ENCODE measurements at places on chromosomes 7 and 10.

- peak; percentile 85 for DNase-seq
Measured at GRCh38 chr10:113133497-113134115, 183.6 kb downstream of the TCF7L2 start.

GRCh38 chr10:70552586-70552985, 50.0 kb downstream of the PRF1 start:
- no peak for DNase-seq

DNA sequence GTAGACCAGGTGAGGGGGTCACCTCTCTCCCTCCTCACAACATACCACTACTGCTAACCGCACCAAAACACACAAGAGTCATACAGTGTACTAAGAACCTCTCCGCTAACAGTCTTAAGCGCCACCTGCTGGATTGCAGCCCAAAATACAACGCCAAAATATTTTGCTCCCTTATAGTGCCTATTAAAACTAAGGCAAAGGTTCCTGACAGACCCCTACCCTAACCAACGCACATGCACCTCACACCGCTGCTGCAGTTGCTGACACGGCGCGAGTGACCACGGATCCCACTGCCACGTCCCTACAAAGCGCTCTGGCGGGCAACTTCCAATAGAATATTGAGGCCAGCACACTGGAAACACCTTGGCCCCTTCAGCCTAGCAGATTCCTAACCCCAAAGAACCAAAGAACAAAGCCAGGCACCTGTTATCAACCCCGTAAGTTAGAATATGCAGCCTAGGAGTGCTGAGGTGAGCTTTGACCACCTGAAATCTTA, 563.6 kb upstream of the SEMA3D start:
- DNase-seq, result peak; percentile 63

GRCh38 chr10:108894402-108895301, 1028.7 kb downstream of the XPNPEP1 start:
- DNase-seq, result no peak

DNA sequence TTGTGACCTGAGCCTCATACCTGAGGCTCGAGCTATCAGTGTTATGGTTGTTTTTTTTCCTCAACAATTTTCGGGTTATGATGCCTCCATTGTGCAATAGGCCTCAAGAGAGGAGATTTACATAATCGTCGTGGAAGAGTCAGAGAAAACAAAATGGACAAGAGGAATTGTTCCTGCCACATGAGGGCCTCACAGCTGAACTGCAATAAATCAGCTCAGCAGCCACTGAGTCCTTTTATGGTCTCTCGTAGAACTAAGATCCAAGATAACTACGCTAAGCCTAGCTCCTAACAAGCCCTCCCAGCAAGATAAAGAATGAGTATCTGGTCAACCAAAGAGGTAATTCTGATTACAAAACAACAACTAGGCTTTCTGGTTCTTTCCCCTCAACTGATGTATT, 336.8 kb downstream of the WDR11 start:
- no peak for DNase-seq

GRCh38 chr7:92854501-92855238, 18.3 kb upstream of the CDK6 start:
- no peak for DNase-seq

GRCh38 chr10:29057822-29058331, 231.0 kb upstream of the LYZL1 start:
- DNase-seq, result peak; percentile 43

DNA sequence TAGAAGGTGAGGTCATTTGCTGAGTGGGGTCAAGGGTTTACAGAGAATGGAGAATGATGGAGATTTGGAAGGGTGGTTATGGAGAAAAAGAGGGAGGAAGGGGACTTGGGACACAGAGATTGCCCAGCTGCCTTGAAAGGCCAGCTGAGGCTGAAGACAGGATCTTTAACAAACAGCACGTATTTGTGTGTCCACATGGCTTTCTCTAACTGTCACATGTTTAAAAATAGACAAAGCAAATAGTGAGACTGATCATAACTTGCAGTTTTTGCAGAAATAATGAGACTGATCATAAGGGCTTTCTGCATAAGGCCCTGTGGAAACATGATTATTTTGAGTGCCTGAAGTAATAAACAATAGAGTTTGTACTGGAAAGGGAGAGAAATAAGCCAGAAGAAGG, 212.7 kb downstream of the HDAC9 start:
- DNase-seq, result no peak

- no peak for DNase-seq
Measured at GRCh38 chr7:137987018-137987349, 14.9 kb downstream of the CREB3L2 start.

GRCh38 chr7:170551-171363, 21.6 kb upstream of the FAM20C start:
- no peak for DNase-seq

DNA sequence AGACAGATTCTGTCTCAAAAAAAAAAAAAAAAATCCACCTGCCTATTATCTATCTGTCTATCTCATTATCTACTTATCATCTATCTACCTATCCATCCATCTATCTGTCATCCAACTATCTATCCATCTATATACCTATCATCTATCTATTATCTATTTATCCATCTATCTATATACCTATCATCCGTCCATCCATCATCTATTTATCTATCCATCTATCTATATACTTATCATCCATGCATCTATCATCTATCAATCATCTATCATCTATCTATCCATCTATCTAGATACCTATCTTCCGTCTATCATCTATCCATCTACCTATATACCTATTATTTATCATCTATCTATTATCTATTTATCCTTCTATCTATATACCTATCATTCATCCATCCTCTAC, 16.5 kb upstream of the TPST1 start:
- DNase-seq, result no peak

DNA sequence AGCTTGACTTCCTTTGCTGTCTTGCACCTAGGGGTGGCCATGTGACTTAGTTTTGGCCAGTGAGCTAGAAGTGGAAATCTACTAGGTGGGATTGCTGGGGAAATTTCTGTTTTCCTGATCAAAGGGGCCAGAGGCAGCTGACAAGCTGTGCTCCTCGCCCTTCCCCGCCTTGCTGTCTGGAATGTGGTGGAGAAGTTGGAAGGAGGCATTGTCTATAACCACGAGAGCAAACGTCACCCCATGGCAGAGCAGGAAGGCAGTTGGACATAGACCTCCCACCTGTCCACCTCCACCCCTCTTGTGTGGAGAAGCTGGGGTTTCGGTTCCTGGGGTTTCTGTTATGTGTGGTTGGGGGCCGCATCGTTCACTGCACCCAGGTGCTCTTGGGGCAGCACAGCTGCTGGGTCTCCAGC, 7.3 kb downstream of the SFRP5 start:
- peak; percentile 5 for DNase-seq

- peak; percentile 80 for DNase-seq
Measured at GRCh38 chr7:131015657-131015958, 281.6 kb upstream of the KLF14 start.

GRCh38 chr7:54112567-54112966, 429.6 kb upstream of the VSTM2A start:
- DNase-seq, result peak; percentile 14

- DNase-seq, result no peak
Measured at GRCh38 chr10:54266395-54266794, 534.6 kb downstream of the PCDH15 start.

DNA sequence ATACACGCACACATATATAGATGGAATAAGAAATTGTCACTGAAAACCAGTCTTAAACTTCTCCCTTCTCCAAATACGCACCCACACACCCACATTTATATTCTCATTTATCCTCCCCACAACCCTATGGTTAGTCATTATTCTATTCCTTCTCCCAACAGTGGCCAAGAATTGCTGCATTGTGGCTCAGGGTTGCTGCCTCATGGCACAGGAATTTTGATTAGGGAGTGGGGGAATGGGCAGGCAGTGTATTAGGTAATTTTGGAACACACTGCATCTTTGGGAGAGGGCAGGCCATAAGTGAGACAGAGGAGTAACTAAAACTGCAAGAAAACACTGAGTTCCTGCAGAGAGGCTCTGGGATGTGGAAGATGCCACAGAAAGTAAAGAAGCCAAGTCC, 35.7 kb downstream of the NAPEPLD start:
- peak; percentile 95 for DNase-seq

DNA sequence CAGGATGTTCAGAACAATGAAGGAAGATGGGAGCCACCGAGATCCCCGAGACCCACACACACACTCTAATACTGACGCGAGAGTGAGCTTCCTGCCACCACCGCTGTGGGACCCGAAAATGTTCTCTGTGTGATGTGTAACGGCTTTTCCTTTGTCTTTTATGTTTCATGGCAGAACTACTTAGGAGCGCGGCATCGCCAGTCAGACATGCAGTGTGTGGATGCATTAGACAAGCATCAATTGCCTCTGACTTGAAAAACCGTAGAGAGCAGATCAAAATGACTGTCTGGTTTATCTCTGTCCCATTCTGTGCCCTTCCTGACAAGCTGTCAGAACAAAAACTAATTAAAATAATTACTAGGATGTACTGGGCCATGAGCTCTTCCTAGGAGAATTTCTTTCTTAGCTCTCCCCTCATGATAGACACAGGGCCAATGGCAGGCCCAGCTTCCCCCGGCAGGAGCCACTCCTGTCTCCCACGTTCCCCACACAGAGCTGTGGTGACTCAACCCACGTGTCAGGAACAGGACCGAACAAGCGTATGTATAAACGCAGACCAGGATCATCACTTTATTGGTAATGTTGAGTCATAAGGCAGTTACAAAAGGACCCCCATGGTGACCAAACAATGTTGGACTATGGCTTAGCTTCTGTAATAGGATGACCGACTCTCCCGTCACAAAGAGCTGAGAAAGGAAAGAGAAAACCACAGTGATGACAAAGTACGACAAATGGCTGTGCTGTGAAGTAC, 705.0 kb downstream of the PARD3 start:
- peak; percentile 87 for DNase-seq

- peak; percentile 70 for DNase-seq
Measured at GRCh38 chr10:69413221-69413865, 3.4 kb downstream of the TACR2 start.

DNA sequence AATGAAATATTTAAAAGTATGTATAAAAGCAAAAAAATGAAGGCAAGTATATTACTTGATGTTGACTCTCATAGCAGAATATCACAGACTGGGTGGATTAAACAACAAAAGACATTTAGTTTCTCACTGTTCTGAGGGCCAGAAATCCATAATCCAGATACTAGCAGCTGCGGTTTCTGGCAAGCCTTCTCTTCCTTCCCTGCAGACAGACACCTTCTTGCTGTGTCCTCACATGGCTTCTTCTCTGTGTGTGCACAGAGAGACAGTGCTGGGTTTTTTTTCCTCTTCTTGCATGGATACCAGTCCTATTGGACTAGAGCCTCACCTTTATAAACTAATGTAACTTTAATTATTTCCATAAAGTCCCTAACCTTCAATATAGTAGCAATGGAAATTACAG, 127.9 kb upstream of the AKR1E2 start:
- peak; percentile 59 for DNase-seq

DNA sequence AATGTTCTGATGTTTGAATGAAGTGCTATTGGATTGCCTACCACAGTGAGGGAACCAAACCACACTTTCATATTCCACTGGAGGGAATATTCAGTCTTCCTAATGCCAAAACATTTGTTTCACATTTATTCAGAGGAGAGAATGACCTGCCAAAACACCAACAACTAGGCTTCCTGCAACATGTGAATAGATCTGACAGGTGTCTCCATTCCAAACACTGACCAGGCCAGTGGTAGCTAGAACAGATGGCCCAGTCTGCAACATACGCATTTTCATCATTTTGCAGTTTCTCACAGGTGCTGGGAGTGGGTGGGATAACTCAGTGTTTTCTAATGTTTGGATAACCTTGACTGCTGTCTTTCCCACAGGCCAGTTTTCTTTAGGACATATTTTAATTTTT, 110.0 kb downstream of the RELN start:
- no peak for DNase-seq

- DNase-seq, result no peak
Measured at GRCh38 chr7:49780953-49781352, 7.5 kb downstream of the VWC2 start.

DNA sequence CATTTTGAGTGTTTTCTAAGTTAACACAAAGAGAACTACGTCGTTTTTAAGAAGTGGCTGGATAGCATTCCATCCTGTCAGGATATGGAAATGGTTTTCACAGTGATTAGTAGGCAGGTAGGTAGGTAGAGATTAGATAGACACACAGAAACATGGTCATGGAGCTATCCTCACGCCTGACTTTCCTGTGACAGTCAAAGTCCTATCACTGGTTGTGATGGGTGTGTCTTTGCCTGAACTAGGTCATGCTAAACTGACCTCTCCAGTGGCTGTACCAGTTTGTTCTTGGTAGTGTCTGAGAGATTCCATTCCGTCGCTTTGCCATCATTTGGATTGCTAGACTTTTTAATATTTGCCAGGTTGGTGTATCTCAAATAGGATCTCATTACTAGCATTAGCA, 28.2 kb downstream of the FKBP6 start:
- no peak for DNase-seq

GRCh38 chr10:24468281-24468751, 255.4 kb downstream of the ARHGAP21 start:
- no peak for DNase-seq

- DNase-seq, result peak; percentile 60
Measured at GRCh38 chr10:132574783-132575319, 37.3 kb downstream of the INPP5A start.

GRCh38 chr7:67637023-67637358, 640.4 kb downstream of the TYW1 start:
- no peak for DNase-seq

- DNase-seq, result no peak
Measured at GRCh38 chr7:81459485-81459884, 310.4 kb downstream of the HGF start.

DNA sequence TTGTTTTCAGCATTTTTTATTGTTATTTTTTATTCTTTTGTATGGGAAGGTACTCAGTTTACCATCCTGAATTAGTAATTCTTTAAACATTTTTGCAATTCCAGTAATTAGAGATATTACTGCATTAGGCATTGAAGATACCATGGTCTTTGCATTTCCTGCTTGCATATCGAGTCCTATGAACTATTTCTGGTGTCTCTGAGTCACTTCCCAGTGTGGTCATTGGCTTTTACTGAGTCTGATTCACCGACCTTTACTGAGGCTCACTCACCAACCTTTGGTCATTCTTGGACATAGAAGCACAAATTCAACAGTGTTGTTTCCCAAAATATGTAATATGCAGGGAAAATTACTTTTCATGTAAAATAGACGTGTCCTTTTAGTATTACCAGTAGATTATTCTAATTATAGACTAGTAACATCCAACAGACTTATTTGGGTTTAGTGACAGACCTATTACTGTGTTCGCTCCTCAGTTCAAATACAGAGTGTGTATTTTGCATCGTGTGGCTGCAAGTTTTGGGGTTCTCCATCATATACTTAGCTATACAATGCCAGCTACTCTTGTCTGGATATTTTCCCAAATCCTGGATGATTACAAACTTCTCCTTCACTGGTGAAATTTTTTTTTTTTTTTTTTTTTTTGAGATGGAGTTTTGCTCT, 180.7 kb upstream of the PRSS1 start:
- peak; percentile 80 for DNase-seq
